Activated CD4-positive, alpha-beta T cell treated with anti-CD3 and anti-CD28 coated beads, Interleukin-2, amount 50 U/mL, for 4 hours (primary cell): ENCODE measurements at places on chromosomes 5 and 9.

GRCh38 chr5:35030426-35031100 lies 17.2 kb downstream of the AGXT2 start:
- DNase-seq: no peak

DNA sequence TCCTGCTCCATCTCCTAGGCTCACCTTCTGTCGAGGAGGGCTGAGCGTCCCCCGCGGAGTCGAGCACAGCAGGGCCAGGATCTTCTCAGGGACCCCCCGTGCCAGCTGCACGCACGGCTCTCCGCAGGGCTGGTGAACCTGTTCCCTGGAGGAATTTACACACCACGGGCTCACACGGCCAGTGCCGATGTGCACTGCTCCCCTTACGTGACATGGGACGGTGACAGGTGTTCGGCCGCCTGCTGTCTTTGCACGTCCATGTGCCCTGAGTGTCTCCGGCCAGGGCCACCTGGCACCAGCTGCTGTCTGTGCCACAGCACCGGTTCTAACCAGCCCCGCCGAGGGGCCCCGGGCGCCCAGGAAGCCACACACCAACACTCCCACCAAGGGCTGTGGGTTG lies 8.7 kb upstream of the AGPAT2 start:
- no peak for DNase-seq

DNA sequence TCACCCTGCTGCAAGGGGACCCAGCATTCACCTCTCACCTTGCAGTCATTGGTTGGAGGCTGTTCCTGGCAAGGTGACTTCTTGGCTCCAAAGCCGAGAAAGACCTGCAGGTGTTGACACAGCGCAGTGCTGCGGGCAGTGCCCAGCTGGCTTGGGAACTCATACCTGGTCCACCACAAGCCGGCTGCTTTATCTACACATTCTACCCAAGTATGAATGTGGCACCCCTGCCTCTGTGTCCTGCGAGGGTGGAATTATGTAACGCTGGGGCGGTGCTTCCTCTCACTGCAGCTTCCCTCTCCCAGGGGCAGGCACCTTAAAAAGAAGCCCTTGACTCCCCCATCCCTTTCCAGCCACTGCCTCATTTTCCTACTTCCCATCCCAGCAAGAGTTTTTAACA lies 2.5 kb upstream of the ZMYND19 start:
- DNase-seq: no peak

GRCh38 chr5:159827861-159828260 lies 88.4 kb upstream of the ADRA1B start:
- DNase-seq: no peak

DNA sequence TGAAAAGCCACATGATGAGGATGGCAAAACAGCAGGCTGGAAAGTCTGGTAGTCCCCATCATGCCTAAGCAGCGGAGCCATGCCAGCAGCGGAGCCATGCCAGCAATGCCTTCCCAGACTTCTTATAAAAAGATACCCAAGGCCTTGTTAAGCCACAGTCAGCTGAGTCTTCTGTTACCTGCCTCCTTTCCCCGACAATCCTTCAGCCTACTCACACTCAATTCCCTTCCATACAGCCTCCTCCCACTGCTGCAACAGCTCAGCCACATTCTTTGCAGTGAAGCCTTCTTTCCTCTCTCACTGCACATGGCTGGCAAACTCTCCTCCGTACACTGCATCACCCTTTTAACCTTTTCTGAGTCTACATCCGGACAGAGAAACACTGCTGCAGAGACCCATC lies 114.9 kb downstream of the AUH start:
- DNase-seq: no peak

DNA sequence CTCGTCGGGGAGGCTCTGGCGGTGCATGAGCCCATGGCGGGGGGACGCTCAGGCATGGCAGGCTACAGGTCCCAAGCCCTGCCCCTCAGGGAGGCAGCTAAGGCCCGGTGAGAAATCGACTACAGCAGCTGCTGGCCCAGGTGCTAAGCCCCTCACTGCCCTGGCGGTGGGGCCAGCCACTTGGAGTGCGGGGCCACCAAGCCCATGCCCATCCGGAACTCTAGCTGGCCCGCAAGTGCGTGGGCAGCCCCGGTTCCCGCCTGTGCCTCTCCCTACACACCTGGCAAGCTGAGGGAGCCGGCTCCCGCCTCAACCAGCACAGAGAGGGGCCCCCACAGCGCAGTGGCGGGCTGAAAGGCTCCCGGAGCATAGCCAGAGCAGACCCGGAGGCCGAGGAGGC lies 1896.9 kb upstream of the CDH6 start:
- DNase-seq: no peak

- DNase-seq: no peak
Observed at GRCh38 chr9:111913159-111913558, 16.5 kb downstream of the UGCG start.
